Mucosa of descending colon (tissue), 3 donors: ENCODE measurements at places on chromosomes 2 and 18. TPM values are rescaled to one million over a fixed set of nuclear protein-coding genes. Genes with fewer than 3 reads are reported as not detected.
A peak's percentile ranks its signal among the peaks of the same experiment; 100 is the strongest.

The ODC1 gene
- 60.2 TPM for total RNA-seq

The MC4R gene
- not detected for total RNA-seq

DNA sequence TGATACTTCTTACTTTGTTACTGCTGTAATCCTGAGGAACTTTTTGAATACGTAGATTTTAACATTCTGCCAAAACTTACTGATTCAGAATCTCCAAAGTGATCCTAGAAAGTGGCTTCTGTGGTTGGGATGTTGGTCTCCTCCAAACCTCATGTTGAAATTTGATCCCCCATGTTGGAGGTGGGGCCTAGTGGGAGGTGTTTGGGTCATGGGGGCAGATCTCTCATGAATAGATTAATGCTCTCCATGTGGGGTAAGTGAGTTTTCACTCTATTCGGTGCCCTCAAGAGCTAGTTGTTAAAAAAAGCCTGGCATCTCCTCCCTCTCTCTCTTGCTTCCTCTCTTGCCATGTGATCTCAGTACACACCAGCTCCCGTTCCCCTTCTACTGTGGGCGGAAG, 329.9 kb downstream of the HRH4 start:
- DNase-seq: no peak

DNA sequence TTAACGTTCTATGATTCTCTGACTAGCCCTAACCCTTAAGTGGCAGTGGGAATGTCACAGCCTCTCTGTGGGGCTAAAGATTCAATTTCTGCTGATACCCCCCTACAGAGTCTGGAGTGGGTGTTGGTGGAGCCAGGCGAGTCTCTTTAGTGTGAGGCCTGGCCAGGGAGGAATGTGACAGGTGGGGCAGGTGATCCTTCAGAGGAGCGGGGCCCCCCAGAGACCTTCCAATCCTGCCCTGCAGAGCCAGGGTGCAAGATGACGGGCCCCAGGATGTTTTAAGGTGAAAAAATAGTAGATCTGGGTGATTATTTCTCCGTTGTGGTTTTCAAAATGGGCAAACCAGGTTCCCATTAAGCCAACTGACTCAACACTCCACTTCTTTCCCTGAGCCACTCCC, 28.2 kb upstream of the DNMT3A start:
- no peak for DNase-seq

- no peak for DNase-seq
These were observed 124.0 kb upstream of the TTC39C start for GRCh38 chr18:23890589-23890988.

DNA sequence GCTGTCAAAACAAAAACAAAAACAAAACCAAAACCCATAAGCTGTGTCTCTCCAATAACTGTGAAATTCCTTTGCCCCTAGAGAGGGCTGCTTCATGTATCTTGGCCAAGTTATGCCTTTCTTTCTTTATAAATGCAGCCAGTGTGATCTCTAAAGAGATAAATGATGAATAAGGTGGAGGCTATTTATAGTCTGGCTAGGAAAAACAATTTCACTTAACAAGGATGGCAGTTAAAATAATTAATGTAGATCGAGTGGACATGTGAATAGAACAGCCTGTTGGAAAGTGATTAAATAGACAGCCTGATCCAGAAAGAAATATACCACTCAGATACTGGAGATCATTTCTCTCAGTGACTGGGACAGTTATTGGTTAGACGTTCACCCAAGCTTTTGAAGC, 1666.9 kb upstream of the CELF4 start:
- no peak for DNase-seq

The ADAM23 gene
- 1.2 TPM for total RNA-seq

- no peak for DNase-seq
These were observed 16.0 kb upstream of the SP100 start for GRCh38 chr2:230400041-230400440.

DNA sequence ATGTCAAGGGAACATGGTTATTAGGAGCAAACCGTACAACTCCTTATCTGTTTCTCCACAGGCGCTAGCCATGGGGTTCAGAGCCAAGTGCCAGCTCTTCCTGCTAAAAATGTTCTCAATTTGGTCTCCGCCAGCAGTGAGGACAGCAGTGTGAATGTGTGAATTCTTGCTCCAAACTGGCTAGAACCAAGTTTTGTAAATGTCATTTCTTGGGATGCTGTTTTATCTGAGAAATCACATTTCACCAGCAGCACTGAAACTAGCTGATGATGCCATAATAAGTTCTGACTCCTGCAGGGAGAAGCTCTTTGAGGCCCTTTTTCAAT, 140.6 kb upstream of the LGALSL start:
- no peak for DNase-seq

DNA sequence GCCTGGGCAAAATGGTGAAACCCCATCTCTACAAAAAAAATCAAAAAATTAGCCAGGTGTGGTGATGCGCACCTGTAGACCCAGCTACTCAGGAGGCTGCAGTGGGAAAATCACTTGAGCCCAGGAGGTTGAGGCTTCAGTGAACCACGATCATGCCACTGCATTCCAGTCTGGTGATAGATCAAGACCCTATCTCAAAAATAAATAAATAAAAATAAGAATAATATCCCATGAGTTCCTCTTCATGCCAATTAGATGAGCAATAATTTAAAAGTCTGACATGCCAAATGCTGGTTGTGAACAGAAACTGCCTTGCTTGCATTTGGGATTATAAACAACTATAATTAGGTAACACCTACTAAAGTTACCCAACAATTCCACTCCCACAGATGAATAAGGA, 22.1 kb upstream of the ANKRD44 start:
- no peak for DNase-seq

DNA sequence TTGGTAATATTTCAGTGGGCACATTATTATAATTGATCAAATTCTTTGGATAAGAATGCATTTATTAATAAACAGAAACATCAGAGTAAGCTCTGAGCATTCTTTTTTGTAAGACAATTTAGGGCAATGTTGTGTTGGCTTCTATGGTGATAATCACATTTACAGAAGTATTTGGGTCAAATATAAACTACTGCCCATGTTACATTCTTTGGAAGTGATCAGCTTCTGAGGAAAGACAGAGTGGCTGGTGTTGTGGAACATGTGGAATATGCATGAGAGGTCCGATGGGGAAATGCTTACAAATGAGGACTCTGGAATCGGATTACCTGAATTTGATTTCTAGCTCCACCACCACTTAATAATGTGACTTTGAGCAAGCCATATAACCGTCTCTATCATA, 19.4 kb downstream of the SERPINB13 start:
- DNase-seq: no peak

DNA sequence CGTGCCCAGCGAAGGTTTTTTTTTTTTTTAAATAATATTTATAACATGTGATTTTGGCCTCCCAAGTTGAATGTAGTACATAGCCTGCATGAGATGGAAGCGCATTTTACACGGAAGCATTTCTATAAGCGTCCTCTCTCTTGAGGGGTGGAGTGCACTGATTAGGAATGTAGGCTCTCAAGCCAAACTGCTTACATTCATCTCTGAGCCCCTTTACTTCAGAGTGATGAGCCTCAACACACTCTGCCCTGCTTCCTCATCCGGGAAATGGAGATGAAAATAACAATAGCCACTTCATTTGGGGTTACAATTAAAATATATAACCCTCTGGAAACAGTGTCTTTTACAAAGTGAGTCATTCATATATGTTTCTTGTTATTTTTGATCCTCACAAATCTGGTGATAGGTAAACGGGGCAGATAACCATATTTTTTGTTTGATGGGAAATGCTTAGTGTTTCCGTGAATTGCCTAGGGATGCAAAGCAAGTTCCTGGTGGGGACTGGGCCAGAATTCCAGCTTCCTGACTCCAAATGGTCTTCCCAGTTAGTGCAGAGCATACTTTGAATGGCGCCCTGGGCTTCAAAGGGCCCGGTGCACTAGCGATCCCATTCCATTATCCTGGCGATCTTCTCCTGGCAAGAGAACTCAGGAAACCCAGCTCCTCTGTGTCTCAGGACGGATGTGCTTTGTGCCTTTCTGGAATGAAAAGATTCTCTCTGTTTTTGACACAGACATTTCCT, 124.3 kb downstream of the PIEZO2 start:
- DNase-seq: no peak

The RGPD3 gene
- total RNA-seq: 0.07 TPM

DNA sequence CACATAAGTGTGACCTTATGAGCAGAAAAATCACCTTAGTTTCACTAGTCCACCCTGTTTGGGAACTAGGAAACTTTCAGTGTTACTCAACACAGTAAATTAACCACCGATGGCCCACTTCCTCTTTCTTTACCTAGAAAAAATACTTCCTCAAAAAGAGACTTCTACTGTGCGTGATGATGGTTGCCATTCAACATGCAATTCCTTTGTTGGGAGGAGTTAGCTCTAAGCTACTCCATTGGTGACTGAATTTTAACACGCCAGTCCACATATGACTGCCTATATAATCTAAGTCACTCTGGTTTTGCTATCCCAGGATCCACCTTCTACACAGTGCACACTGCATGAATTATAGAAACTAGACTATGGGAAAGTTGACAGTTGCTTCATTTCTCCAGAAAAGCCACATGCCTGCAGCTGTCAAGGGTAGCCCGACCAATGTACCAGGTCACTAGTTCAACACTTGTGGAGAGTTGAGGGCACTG, 47.8 kb upstream of the REG3G start:
- no peak for DNase-seq

The UGT1A8 gene
- total RNA-seq: 12.2 TPM

GRCh38 chr2:73707058-73707457, 30.1 kb downstream of the TPRKB start:
- DNase-seq: no peak

DNA sequence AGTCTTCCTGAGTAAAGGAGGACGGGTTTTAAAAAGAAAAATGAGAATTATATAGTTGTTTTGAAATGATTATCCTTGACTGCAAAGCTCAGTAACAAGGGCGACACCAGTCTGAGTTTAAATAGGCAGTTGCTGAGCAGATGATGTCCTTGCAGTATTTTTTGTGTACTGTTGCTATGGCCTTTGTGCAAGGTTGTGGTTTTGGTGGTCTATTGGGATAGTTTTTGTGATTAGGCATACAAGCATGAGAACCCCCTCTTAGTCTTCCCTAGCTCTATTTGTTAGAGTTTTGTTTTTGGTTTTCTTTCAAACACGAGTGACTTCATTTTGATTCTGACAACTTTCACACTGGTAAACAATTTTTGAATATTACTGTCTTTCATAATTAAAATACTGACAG, 64.1 kb downstream of the TAF4B start:
- DNase-seq: no peak

The EMILIN2 gene
- total RNA-seq: 18.3 TPM

The DUSP2 gene
- total RNA-seq: 1.6 TPM

DNA sequence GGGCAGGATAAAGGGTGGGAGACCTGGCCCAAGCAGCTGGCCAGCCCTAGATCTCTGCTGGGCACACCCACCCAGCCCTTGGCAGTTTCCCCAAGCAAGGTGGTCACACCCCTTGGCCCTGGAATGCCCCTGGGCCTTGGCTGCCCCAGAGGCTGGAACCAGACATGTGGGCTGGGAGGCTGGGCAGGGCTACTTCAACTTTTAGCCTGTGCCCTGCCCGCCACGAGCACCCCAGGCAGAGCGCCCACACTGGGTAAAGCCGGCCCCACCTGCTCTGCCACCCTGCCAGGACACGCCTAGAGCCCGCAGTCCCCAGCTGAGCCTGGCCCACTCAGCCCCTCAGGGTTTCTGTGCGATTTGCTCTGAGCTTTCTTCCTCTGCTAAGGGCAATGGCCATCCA, 119.7 kb upstream of the SMAD2 start:
- DNase-seq: peak; percentile 65

DNA sequence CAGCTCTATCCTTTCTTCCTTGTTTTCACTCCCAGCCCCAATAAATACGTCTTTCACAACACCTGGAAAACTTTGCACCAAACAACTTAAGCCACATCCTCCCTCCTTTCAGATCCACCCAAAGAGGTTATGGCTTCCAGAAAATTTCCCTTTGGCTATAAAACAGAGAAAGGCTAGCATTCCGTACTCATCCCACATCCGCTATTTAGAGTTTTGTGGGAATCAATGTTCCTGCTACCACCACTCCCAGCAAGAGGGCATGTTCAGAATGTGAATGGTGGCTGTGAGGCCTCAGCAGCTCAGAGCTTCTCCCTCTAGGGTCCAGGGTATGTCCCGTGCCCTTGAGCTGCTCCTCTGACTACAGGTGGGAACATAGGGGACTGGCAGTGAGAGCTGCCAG, 214.6 kb downstream of the NCK2 start:
- no peak for DNase-seq

The FABP1 gene
- total RNA-seq: 1,319 TPM

The MEP1B gene
- 6.9 TPM for total RNA-seq

GRCh38 chr2:50746526-50746925, 285.4 kb downstream of the NRXN1 start:
- DNase-seq: no peak

The FAM228A gene
- total RNA-seq: 3.3 TPM

The ACVR1C gene
- total RNA-seq: 9.2 TPM

GRCh38 chr2:61411109-61411508, 59.8 kb downstream of the USP34 start:
- DNase-seq: no peak

DNA sequence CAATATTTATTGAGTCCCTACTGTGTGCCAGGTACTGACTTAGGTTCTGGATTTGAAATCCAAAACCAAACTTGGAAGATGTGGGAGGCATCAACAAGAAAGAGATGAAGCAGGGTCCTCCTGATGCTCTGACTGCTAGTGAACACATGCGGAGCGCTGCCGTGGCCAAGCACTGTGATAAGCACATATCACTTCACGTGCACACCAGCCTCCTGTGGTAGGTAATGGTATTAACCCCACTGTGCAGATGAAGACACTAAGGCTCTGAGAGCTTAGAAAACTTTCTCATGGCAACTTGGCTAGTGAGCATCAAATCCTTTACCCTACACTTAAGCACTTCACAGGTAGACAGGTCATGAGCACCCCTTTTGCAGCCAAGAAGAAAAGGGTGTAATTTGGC, 216.1 kb downstream of the HAUS1 start:
- DNase-seq: no peak

DNA sequence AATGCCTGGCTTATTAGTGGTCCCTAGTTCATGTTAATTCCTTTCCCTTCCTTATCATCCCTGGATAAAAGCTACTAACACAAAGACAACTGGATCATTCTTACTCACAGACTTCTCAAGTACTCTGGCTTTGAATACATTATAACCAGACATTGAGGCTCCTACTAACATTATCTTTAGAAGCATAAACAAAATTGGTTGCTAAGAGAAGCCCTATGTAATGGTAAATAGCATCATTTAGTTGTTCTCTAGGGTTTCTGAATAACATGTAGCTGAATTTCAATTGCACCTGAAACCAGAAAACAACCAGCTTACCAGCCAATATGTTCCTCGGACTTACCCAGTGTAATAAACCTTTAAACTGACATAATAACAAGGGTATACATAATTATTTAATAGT, 114.1 kb upstream of the NCKAP5 start:
- DNase-seq: no peak

The DPYSL5 gene
- total RNA-seq: 0.38 TPM

- DNase-seq: no peak
These were observed 5.9 kb downstream of the CTLA4 start for GRCh38 chr2:203873461-203873860.

DNA sequence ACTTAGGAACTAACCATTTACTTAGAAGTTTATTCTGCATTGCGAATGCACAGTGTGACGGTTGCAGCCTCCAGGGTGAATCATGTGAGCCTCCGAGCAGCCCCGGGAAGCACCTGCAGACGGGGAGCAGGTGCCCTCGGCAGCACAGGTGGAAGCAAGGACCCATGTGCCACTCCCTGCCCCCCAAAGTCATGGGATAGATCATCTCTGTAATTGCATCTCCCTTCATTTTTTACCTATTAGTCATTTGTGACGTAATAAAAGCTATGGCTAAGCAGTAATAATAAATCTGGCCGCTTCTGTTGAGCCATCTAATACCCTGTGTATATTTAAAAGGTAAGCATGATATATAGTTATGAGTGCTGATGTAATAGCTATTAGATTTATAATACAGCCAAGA, 97.2 kb downstream of the PTGR3 start:
- no peak for DNase-seq

The PROKR1 gene
- total RNA-seq: 0.73 TPM
